NAMALWA (cell line): ENCODE measurements at places on chromosomes 2 and 18.

DNA sequence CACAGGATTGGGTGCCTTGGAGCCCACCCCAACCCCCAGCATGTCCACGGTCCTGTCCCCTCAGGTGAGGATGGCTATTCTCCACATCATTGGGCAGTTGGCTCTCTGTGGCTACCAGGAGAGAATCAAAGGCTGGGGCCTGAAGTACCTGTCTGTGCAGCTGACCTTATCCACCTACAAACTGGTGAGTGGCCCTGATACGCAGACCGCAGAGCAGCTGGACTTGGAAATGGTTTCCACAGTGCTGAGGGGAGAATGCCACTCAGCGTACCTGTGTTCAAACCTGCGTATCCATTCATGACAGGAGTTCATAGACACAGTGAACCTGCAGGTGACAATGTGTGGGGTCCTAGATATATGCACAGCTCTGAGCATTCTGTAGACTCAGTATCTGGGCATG is 21.6 kb downstream of the MROH2A start:
- no peak for DNase-seq

DNA sequence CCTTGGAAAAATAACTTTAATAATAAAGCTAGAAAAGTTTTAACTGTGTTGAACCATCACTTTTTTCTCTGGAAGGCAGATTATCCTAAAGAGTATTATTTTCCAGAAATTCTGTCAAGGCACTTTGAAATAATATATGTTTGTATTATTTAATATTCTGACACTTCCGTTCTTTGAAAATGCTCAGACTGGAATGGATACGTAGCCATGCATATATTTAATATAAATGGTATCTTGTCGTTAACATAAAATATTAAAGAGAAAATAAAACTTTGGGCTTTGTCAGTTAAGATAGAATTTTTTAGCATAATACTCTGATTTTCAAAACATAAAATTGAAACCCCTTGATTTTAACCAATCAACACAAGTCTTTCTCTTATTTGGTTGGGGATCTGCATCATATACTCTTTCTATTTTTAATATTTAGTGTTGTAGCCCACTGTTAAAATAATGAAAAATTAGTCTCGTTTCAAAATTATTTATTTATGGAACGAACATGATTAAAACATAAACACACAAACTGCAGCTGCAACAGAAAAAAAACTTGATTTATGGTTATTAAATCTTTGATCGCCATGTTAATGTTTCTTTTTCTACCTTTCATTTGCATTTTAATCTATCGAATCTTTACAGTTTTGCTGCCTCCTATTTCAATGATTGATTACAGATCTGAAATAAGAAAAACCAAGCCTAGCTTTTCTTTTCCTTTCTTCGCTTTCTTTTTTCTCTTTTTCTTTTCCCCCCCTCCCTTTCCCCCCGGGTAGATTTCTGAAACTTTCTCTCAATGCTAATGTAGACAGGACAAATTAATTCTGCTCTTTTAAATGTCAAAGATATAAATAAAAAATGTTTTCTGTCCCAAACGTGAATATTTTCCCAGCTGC is 145.5 kb downstream of the MEIS1 start:
- DNase-seq, result no peak

DNA sequence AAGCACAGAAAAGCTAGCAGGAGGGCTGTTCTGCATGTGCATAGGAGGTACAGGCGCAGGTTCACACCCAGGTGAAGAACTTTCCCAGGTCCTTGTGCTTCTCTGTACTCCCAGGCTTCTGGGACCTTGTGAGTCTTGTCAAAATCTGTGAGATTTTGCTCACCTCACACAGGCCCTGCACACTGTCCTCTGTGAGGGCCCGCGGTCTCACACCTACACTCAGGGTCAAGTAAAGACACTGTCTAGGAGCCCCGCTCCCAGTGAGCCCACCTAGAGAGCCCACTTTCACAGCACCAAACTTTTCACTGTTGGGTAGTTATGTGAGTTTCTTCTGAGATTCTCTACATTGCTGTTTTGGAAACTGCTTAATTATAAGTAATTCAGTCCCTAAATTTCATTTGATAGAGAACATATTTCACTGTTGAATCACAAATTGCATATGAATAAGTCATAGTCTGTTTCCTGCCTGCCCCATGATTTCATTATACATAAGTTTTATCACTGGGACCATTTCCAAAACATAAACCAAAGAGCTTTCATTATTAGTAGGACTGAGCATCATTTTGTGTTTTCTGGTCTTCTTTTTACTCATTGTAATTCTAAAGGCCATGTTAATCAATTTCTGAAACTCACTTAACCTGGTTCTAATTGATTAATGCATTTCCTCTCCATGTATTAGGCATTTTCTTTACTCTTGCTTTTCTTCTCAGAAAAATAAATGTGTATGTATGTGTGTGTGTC is 234.2 kb upstream of the SPOPL start:
- DNase-seq, result no peak

DNA sequence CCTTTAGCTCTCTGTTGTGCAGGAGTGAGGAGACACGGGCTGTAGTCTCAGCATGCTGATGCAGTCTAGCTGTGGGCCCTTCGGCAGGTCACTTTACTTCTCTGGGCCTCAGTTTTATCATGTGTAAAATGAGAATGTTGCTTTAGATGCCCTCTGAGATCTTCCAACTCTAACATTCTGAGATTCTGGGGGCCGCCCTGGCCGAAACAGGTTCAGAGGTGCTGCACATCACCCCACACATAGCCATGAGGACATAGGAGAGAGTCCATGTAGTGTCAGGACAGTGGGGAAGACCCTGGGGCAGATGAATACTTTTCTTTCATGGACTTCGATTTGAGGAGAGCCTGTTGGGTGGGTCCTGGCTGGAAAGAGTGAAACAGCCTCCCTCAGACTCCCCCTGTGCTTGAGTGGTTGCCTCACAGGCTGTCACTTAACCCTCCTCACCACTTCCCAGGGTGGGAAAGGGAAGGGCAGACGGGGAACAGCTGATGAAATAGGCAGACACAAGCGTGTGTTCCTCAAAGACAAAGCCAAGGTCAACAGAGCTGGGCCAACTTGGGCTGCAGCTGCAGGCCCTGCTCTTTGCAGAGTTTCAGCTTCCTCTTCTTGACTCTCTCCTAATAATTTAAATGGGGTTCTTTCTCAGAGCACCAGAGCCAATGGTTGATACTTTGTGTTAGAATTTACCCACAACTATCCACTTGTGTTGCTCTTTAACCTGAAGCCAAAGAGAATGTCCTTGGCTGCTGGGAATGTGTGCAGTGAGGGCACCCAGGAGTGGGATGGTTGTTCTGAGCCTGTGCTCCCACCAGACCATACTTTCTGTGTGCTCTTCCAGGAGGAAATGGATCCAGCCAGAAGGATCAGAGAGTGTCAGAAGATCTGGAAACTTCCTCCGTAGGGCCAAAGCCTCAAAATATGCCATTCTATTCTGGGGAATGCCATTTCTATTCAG is 14.7 kb upstream of the MRPL33 start:
- no peak for DNase-seq

DNA sequence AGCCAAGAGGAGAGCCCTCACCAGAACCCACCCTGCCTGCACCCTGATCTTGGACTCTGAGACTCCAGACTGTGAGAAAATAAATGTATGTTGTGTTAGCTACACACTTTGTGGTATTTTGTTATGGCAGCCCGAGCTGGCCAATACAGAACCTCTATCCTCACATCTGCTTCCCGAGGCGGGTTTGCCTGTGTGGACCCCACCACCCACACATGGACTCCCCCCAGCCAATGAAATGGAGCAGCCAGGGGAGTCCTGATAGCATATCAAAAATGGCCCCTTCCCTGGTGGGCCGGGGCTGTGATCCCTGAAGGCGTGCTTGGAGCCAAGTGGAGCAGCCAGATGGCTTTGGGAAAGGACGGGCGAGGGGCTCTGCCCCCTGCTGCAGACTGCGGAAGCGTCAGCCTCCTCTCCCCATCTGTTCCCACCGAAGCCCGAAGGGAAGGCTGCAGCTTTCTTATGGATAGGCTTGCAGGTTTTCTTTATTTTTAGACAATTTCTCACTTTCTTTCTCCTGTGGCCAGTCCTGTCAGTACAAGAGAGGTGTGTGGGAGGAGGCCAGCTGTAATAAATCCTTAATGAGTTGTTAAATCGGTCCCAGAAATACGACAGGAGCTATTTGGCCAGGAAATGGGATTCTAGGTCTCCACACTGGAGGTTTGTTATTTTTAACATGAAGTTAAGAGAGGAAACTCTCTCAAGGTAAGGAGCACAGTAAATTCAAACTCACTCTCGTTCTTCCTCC is 34.4 kb downstream of the TEX51 start:
- DNase-seq, result no peak

DNA sequence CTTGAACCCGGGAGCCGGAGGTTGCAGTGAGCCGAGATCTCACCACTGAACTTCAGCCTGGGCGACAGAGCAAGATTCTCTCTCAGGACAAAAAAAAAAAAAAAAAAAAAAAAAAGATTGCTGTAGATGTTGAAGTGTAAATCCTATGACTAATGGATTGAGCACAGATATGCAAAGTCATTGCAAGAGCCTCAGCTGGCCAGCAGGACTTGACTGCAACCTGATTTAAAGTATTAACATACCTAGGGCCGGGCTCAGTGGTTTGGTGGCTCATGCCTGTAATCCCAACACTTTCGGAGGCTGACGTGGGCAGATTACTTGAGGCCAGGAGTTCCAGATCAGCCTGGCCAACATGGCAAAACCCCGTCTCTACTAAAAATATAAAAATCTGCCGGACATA is 103.4 kb upstream of the MSH2 start:
- no peak for DNase-seq

- no peak for DNase-seq
Measured at GRCh38 chr2:46296216-46296839, 879 bp upstream of the EPAS1 start.

- no peak for DNase-seq
Measured at GRCh38 chr18:62282188-62282629, 42.9 kb upstream of the TNFRSF11A start.

GRCh38 chr2:211397764-211398163 is 841.4 kb downstream of the CPS1 start:
- DNase-seq, result no peak

GRCh38 chr2:85760371-85760770 is 6.6 kb downstream of the ATOH8 start:
- DNase-seq, result no peak

DNA sequence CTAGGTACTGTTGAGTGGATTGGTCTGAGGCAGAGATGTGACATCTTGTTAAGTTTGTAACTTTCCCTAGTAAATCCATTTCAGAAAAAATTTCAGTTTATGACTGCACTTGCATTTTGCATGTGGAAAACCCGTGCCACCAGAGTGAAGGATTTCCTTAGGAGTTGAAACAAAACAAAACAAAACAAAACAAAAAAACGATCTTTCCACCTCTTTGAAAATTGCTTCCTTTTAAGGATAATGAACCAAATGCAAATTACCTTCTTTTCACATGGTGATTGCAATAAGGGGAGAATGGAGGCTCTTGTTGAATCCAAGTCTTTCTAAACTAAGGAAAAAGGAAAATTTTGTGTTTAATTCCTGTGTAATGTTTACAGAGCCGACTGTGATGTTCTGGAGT is 43.2 kb downstream of the PHLPP1 start:
- DNase-seq, result no peak

- peak; percentile 40 for DNase-seq
Measured at GRCh38 chr2:42944779-42945415, 152.5 kb upstream of the HAAO start.

- peak; percentile 61 for DNase-seq
Measured at GRCh38 chr2:71609958-71610357, 156.6 kb downstream of the DYSF start.

GRCh38 chr2:36650031-36650829 is 46.3 kb upstream of the VIT start:
- DNase-seq, result no peak

DNA sequence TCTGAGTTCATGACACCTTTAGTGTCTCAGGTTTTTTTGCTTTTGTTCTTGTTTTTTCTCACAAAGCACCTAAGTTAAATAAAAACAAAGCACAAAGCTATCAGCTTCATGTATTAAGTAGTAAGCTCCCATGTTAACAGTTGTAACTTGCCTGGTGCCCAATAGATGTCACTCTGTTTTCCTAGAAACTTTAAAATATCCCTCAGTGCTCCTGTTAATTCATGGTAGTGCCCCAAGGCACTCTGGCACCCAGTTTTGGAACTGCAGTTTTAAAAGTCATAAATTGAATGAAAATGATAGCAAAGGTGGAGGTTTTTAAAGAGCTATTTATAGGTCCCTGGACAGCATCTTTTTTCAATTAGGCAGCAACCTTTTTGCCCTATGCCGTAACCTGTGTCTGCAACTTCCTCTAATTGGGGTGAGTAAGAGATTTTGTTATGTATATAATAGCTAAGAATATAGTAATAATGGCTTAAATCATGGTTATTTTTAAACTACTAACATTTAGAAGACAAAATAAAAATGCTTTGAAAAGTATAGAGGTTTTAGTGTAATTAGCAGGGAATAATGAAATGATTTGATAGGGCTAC is 555.0 kb upstream of the TMEFF2 start:
- peak; percentile 15 for DNase-seq

DNA sequence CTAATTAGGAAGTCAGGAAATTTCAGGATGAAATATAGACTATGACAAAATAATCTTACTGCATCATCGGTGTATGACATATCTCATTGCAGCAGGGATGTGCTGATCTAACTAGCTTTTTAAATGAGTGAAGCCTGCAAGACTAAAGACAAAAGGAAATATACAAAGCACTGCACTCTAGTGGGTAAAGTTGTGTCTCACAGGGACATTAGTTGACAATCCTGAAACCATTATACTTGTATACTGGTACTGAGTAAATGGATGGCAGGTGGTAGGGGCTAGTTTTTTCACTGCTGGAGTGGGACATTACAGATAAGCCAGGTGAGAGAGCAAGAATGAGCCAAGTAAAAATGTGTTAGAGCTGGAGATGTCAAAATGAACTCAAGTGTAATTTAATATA is 317.5 kb upstream of the RAB6C start:
- DNase-seq, result peak; percentile 4

- no peak for DNase-seq
Measured at GRCh38 chr2:128617661-128618060, 299.0 kb upstream of the HS6ST1 start.

GRCh38 chr2:170930991-170931266 is 1.9 kb downstream of the GORASP2 start:
- no peak for DNase-seq

GRCh38 chr2:138620431-138620830 is 118.9 kb downstream of the SPOPL start:
- DNase-seq, result no peak

DNA sequence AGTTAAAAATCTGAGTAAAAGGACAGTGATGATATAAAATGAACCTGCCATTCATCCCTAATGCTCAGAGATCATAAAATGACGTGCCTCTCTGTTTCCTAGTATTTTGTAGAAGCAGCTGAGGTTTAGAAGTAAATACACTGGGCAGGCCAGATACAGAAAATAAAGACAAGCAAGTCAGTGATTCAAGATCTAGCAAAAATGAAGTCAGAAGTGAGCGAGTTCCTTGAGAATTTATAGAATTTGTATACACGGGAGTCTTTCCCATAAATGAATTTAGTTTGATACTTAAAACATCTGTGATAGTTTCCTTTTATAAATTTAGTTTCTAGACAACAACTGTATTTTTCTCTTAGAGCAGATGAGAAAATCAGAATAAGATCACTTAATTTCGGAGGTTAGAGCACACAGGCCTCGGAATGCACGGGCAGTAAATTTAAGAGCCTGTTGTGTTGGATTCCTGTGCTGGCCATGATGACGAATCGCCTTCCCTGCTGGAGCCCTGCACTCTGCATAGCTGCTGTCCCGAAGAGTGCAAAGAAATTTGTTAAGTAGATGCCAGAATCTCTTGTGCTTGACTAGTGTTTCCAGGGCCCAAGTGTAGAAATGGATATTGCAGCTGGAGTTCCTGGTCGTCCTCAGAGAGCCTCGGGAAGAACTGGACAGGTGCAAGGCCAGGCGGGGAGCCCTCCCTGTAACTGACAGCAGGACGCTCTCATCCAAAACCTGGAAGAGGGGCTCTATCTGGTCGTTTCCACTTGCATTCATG is 83.7 kb upstream of the RBM44 start:
- no peak for DNase-seq
